Hematopoietic multipotent progenitor cell treated with erythropoietin and hydrocortisone succinate and interleukin-3 and kit ligand, for 8 days (in vitro differentiated cells): ENCODE measurements at places on chromosomes 13 and 19.

- no peak for DNase-seq
Observed at GRCh38 chr13:99656844-99657381, 155.6 kb downstream of the TM9SF2 start.

DNA sequence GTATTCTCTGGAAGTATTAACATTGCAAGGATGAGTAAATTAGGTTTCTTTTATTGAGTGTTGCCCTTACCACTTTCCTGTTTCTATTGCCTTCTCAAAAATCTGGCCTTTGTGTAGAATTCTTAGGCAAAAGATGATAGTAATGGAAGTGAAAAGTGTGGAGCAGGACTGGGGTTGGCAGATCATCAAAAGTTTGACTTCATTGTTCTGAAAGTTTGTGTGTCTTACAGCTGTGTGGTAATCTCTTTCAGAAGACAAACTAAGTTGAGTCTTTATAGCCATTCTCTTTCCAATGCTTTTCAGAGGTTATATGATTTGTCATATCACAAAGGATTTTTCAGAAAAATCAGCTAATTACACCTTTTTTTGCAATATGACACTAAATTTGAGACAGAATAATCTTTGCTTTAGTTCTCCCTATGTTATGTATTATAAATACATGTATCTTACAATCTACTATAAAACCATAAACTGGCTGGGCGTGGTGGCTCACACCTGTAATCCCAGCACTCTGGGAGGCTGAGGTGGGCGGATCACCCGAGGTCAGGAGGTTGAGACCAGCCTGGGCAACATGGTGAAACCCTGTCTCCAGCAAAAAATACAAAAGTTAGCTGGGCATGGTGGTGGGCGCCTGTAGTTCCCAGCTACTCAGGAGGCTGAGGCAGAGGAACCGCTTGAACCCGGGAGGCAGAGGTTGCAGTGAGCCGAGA, 8.7 kb upstream of the KCNRG start:
- DNase-seq, result no peak

- no peak for DNase-seq
Observed at GRCh38 chr19:44611812-44612295, 1.5 kb upstream of the IGSF23 start.

GRCh38 chr13:30435911-30436451, 13.7 kb downstream of the UBE2L5 start:
- no peak for DNase-seq

DNA sequence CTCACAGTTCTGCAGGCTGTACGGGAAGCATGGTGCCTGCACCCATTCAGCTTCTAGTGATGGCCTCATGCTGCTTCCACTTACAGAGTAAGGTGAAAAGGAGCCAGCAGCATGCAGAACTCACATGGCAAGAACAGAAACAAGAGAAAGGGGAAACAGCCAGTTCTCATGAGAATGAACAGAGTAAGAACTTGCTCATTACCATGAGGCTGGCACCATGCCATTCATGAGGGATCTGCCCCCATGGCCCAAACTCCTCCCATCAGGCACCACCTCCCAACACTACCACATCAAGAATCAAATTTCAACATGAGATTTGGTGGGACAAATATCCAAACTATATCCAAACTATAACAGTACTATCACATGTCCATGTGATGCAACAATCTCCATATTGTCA, 72.1 kb downstream of the KATNAL1 start:
- peak; percentile 53 for DNase-seq

- peak; percentile 32 for DNase-seq
Observed at GRCh38 chr19:44476559-44477408, 23.5 kb downstream of the ZNF180 start.

- DNase-seq, result no peak
Observed at GRCh38 chr19:8120636-8121480, 28.5 kb downstream of the FBN3 start.

DNA sequence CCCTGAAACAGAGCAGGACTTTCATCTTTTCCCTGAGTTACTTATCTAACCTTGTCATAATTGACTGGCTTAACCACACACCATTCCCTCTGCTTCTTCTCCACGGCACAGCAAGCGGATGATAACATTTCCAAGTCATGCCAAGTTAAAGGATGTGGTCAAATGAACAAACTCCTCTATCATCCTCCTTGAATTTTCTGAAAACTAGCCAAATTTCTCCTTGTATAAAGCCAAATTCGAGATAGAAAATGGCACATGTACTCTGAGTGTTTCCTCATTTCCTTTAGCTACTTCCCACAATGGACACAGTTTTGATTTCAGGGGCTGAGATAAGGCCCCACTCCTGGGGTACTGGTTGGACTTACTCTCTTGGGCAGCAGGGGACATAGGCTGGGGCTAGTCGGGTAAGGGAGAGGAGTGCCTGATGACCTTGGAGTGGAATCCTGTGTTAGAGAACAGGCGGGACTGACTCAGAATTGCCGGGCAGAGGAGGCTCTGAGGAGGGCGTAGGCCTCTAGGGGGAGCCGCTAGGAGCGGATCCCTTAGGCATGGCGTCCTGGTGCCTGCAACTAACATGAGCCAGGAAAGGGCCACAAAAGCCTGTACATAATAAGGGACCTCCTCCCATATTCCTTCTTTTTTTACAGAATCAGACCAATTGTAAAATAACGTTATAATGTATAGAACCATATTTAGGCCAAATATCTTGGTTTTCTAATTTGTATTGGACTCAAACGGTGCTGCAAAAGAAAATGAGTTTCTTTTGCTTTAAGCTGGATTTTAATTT, 20.3 kb upstream of the TMTC4 start:
- peak; percentile 24 for DNase-seq

DNA sequence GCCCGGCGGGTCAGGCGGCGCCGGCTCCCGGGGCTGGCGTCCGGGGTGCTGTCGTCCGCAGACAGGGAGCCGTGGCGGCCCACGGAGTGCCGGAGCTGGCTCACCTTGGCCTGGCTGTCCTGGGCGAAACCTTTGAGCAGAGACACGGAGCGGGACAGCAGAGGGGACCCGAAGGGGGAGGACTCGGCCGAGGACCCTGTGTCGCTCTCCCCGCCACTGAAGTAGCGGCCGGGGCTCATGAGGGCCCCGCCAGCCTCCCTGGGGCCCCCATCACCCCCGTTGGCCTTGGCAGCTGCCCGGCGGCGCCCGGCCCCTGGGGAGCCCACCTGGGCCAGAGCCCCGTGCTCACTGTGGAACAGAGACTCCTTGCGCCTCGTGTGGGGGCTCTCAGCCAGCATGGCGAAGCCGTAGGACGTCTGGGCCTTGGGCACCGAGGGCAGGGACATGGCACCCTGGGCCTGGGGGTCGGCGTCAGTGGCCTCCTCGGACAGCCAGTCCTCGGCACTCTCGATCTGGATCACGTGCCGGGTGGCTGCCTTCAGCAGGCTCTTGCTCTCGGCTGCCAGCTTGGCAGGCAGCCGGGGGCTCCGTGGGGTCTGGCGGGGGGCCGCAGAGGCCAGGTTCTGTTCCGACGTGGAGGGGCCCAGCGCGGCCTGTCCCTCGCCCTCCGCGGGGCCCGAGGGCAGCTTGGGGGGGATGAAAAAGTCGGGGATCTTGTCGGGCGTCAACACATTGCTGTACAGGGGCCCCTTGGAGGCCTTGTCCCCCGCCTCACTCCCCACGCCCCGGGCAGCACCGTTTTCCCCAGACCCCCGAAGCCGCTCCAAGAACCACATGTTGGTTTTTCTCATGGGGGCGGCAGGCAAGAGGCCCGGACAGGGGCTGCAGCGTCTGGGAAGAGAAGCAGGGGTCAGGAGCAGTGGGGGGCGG, 1.2 kb downstream of the C2CD4C start:
- no peak for DNase-seq

DNA sequence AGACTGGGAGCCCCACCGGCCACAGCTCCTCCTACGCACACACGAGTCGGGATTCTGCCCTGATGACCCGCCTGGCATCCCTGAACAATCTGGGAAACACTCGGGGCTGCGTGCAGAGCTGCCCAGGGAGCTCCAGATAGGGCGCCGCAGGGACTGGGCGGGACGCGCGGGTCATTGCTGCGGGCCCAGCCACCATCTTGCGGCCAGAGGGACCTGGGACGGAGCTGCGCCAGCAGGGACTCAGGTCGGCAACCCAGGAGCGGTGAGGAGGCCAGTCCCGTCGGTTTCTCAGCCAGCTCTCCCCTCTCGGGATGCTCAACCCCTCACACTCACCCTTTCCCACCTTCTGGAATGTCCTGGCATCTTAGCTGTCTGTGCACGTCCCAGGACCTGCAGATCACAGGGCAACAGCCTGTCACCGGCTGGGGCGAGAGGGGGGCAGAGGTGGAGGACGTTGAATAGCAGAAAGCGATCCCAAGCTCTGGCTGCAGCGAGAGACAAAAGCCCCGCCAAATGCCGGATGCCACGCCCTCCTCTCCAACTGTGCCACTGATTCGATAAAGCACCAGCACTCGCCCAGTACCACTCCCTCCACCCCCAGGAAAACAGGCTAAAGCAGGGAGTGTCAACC, 20.4 kb upstream of the ZNF91 start:
- no peak for DNase-seq

DNA sequence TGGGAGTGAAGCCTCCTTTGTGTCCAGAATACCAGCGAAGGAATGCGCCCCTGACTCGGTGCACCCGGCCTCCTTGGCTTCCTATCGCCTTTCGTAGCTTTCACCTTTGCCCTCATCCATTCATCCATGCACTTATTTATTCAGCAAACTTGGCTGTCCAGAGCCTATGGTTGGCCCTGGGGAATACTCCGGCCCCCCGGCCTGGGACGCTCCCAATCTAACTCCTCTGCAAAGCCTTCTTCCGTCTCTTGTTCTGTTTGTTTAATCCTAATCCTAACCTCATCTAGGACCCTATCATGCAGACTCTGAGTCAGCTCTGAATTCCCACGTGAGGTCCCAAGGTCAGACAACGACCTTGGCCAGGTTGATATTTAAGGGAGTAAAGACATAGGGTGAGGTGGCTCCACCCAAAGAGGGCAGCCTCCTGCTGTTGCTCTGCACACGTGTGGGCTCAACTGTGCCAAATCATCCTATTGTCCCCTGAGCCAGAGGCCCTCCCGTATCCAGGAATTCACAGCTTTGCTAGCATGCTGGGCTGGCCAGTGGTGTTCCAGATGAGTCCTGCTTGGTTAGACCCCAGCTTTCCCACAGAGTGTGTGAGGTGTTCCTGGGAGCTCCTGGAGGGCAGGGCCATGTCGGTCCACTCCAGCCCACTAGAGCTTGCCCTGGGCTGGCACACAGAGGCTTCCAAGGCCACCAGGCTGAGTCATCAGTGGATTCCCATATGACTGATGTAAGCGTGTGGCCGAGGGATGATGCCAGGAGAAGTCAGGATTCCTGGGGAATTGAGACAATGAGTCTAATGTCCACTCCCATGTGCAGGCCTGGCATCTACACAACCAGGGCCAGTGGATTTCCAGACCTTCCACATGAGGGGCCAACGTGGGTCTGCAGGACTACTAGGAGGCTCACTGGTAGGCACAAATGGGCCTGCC, 6.5 kb upstream of the CCNE1 start:
- no peak for DNase-seq

- no peak for DNase-seq
Observed at GRCh38 chr13:48892053-48892687, 83.5 kb upstream of the FNDC3A start.

- DNase-seq, result no peak
Observed at GRCh38 chr13:61277586-61278276, 137.9 kb downstream of the PCDH20 start.

DNA sequence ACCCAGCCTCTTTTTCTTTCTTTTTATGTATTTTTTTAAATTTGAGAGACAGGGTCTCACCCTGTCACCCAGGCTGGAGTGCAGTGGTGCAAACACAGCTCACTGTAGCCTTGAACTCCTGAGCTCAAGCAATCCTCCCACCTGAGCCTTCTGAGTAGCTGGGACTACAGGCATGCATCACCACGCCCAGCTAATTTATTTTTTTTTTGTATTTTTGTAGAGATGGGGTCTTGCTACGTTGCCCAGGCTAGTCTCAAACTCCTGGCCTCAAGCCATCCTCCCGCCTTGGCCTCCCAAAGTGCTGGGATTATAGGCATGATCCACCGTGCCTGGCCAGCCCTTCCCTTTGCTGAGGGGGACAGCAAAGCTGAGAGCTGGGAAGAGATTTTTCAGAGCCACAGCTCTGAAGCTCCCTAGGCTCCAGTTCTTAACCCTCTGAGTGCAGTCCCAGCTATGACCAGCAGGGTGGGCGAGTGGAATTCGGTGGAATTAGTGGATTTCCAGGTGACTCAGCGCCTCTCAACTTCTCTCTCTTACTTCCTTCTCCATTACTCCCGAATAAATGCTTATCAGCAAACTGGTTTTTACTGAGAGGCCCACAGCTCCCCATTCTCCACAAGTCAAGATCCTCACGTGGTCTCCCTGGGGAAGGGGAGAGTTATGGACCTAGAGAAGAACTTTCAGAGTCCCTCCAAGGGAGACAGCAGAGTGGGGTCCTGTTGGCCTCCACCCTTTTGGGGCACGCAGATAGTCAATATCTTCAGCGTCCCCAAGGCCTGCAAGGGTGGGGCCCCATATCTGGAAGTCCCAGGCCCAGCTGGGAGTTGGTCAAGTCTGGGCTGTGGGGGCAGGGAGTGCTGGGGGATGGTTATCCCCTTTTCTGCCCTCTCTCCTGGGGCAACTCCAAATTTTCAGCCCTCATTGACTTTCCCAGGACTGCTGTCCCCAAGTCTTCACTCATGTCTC, 1.2 kb downstream of the BLVRB start:
- peak; percentile 98 for DNase-seq

DNA sequence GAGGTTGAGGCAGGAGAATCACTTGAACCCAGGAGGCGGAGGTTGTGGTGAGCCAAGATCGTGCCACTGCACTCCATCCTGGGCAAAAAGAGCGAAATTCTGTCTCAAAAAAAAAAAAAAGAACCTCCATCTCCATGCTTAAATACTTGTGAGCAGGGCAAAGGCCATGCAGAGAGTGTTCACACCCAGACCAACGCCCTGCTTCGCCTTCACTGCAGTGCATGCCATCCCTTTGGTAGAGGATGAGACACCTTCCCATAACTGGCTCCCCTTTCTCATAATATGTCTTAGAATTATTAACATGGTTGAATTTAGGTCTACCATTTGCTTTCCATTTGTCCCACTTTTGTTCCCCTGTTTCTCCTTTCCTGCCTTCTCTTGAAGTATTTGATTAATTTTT, 15.4 kb downstream of the BBC3 start:
- no peak for DNase-seq

DNA sequence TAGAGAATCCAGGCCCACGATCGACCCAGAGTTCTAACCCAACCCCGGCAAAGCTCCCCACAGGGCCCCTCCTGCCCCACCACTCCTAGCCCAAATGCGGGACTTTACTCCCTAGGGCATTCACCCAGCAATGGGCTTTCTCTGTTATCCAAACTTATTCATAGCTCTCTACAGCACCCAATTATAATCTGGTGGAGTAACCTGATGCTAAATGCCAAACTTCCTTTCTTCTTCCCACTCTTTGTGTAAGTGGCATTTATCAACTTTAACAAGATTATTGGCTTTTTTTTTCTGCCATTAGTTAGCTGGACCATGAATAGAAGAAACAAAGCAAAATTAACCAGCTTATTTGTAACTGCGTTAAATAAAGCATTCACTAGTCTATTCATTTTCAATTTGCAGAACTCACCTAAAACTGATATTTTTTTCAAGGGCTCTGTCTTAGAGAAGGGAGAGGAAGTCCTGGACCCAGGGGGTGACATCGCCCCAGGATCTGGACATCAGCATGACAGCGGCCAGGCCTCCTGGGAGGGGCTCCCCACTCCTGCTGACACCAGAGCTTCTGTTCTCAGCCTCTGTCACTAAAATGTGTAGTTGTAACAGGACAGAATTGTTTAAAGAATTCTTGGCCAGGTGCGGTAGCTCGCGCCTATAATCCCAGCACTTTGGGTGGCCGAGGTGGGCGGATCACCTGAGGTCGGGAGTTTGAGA, 1.5 kb downstream of the FAM124A start:
- DNase-seq, result no peak

GRCh38 chr13:41111454-41111853, 21.1 kb downstream of the KBTBD6 start:
- no peak for DNase-seq
